ENCODE measurements at places on chromosomes 16 and 17.

GRCh38 chr17:37787055-37787757 lies 42.3 kb upstream of the HNF1B start:
- DNase-seq = no peak

GRCh38 chr17:60371818-60372510 lies 20.0 kb downstream of the USP32 start:
- DNase-seq = no peak

DNA sequence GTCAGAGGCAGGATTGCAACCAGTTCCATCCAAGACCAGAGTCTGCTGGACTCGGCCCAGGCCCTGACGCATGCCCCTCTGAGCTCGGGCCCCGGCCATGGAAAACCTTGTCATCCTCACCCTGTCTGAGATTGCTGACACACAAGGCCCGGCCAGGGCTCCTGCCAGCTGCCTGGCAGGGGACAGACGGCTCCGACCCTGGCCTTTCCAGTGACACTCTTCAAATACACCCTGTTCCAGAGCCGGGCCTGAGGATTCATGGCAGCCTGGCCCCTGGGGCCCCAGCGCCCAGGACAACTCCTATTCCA lies 3.2 kb upstream of the PABPN1L start:
- DNase-seq = no peak

DNA sequence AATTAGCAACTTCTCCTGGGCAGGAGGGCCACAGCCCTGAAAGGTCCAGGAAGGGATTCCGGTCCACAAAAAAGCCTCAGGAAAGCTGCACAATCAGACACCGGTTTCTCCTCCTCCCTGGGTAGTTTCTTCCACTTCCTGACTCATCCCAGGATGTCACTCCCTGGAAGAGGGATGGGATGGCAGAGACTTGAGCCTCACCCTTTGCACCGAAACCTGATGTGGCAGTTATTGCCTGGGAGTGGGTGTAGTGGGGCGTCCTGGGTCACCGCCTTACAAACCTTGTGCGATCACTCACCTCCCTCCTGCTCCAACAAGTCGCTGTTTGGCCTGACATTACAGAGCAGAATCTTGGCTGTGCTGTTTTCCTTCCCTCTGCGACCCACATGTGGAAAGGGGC lies 70.8 kb downstream of the LYRM1 start:
- no peak for DNase-seq

GRCh38 chr16:62831235-62831850 lies 795.1 kb upstream of the CDH8 start:
- DNase-seq = no peak

GRCh38 chr17:74961657-74962350 lies 10.8 kb downstream of the HID1 start:
- peak; percentile 91 for DNase-seq

GRCh38 chr17:4247971-4248388 lies 15.8 kb downstream of the ANKFY1 start:
- DNase-seq = peak; percentile 29

GRCh38 chr16:8537691-8538342 lies 52.5 kb downstream of the TMEM114 start:
- no peak for DNase-seq

DNA sequence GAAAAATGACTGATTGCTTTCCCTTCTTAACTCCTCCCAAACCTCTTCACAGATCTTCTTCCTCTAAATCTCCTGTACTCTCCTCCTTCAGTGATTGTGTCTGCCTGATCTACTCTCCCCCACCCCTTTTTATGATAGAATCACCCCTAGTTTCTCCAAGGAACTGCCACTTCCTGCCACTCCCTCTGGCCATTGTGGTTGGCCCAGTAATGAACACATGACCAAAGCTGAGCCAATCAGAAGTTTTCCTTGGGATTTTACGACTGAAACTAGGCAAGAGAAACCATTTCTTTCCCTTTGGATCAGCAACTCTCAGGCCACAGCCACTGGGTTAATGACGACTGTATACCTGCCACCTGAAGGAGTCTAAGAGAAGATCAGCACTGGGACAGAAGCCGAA lies 15.9 kb downstream of the IRX3 start:
- DNase-seq = no peak

DNA sequence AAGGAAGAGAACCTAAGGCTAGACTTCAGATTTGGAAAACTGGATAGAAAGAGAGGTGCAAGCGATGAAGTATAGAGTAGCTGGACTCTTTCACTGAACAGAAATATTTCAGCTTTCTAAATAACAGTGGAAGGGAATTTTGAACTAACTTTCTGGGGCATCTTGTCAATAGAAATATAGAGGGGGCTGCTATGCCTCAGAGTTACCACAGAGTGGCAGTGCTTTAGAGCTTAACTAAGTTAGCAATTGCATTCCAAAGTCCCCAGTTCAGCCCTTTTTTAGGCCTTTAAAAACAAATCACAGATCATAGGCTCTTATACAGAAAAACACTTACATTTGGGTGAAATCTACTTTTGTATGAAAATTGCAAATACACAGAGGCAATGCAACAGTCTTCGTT lies 154.2 kb upstream of the CDH8 start:
- peak; percentile 31 for DNase-seq
